ENCODE measurements at places on chromosomes 5 and 9.

DNA sequence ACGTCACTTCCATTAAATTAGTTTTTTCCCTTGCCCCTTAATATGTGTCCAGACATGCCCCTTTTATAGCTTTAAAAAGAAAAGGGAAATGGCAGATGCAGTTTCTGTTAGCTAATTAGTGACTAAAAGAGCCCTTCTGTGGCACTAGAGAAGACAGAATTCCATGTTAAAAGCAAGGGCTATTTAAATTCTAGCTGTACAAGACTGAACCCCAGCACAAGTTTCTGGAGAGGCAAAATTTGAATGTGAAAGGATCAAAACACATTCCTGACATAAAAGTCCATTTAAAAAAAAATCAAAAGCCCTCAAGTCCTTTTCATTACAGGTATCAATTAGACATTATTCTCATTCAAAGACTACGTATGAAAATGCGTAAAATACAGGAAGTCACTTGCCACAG lies 78.7 kb downstream of the HAPLN1 start:
- no peak for DNase-seq

DNA sequence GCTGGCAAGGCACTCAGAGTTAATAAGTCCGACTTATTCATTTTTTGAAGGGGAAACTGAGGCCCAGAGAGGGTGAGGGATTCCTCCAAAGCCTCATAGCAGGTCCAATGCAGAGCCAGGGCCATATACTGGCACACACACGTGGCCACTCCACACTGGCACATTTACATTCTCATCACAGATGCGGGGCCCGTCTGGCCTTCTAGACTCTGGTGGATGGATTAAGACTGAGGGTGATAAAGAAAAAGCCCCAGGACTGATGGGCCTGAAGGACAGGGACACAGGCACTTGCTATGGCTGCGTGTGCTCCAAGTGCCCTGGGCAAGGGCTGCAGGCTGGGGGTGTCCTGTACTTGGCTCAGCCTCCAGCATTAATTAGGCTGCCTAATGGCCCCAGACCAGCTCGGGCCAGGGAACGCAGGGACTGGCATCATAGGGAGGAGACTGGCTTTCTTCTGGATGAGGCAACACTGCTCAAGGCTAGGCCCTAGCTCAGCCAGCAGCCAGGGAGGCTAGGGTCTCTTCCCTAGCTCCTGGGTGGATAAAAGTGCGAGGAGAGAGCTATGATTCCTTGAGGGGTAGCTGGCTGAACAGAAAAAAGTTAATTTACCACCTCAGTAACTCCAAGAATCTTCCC lies 28.5 kb upstream of the CSF1R start:
- DNase-seq = no peak

GRCh38 chr5:18740301-18740700 lies 1106.0 kb downstream of the TAF11L14 start:
- no peak for DNase-seq

DNA sequence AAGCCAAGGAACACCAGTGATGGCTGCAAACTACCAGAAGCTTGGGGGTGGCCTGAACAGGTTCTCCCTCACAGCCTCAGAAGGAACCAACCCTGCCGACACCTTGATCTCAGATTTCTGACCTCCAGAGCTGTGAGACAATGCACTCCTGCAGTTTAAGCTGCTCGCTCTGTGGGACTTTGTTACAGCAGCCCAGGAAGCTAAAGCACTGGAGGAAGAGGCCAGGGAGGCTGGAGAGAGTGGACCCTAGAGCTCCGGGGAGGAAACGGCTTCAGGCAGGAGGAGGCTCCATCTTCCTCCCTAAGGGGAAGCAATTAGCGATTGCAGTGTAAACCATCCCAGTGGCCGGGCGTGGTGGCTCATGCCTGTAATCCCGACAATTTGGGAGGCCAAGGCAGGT lies 25.1 kb downstream of the BARX1 start:
- no peak for DNase-seq

- no peak for DNase-seq
These were observed 22.5 kb downstream of the SEC61B start for GRCh38 chr9:99244344-99245260.

DNA sequence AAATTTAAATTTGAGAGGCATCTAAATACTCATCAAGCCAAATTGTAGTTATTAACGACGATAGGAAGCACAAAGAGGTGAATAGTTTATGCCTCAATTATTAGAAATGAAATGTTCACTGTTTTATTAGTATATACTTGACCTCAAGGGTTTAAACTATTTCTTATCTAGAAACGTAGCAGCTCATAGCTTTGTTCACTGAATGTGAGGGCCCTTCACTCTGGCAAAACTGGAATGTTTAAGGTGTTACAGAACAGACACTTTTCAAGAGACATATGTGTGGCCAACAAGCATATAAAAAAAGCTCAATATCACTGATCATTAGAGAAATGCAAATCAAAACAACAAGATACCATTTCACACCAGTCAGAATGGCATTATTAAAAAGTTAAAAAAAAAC lies 151.2 kb upstream of the KCNN2 start:
- no peak for DNase-seq

DNA sequence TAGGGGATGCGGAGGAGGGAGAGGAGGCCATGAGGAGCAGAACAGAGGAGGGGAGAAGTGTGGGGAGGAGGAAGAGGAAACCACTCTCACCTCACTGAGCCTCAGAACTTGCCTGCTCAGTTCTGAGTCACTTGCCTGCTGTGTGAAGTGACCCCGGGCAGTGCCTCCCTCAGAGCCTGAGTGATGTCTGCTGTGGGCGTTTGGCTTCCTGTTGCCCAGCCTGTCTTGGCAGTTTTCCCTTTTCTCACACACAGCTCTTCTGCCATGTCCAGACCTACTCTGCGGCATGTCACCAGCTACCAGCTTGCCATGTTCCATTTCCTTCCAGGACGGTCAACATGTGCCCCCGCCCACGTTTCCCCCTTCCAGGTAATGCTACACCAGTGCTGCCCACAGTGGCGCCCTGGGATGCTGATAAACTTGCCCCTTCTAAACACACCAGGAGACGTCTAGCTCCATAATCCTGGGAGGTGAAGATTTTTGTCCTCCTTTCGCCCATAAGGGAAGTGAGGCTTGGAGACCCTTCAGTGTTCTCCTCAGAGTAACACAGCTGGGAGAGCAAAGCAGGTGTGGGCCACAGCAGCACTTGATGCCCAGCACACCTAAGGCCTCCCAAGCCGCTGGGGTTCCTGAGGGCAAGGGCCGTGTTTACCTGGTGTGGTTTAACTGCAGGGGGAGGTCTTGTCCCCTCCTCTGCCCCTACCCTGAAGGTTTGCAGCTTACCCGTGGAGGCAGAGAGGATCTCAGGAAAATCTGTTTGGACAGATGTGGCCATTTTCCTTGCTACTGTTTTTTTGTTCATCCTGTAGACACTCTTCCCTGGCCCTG lies 63.8 kb upstream of the RNF130 start:
- no peak for DNase-seq

DNA sequence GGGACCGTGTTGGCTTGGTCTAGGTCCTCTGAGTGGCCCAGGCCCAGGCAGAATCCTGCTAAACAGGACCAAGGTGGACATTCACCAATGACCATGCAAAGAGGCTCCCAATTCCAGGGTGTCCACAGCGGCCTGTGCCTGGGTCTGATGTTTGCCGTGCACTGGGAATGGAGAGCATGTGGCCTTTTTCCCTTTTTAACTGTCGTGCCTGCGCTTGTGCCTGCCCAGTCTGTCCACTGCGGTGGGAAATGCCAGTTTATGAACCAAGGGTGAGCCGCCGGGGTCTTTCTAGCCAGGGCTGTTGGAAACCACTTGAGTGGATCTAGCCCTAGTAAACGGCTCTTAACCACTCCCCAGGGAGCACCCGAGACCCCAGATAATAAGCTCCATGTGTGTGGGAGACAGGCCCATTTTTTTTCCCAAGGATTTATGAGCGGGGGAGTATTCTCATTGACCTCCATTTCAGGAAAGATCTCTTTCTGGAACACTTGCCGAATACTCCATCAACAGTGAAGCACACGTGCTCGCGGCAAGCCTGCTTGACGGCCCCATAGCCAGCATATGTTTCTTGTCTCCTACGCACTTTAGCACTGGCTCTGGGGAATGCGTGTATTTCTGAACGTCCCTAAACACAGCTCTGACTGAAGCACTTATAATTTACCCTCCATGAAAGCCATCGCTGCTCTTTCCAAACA lies 93.2 kb upstream of the PHYKPL start:
- no peak for DNase-seq

- DNase-seq = no peak
These were observed 362.1 kb downstream of the EBF1 start for GRCh38 chr5:158737536-158738027.

- DNase-seq = no peak
These were observed 109.6 kb upstream of the MOCS2 start for GRCh38 chr5:53219174-53219573.

Data from activated B cell treated with CpG ODN at 0.5 μM for 24 hours (primary cell).